ENCODE measurements at places on chromosomes 5 and 9.

- DNase-seq, result no peak
Observed at GRCh38 chr5:75843319-75843718, 126.1 kb upstream of the POC5 start.

- DNase-seq, result no peak
Observed at GRCh38 chr5:32410630-32411029, 33.9 kb downstream of the ZFR start.

DNA sequence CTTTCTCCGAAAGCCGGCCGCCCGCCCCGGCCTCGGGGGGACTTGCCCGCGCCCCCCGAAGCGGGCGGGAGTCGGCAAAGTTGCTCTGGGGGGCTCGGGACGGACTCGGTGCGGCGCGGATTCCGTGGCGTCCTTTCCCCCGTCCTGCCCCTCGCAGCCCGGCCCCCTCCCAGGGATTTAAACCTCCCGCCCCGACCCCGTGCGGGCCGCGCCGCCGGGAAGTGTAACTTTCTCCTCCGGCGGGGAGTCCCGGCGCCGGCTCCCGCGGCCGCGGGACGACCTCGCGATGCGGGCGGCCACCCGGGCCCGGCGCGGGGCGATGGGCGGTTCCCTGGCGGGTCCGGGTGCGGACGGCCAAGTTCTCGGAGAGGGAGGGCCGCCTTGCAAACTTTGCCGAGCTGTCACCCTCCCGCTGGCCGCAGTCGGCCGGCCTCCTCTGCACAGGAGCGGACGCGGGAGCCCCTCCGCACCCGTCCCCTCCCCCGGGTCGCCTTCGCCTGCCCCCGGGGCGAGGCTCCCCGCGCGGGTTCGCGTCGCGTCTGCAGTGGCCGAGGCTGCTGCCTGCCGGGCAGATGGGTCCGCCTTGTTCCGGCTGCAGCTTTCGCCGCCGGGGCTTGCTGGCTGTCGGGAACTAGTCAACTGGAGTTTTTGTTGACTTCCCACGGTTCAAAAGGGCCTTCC lies 732 bp downstream of the PBX3 start:
- no peak for DNase-seq

- no peak for DNase-seq
Observed at GRCh38 chr5:76942581-76942980, 10.3 kb upstream of the CRHBP start.

DNA sequence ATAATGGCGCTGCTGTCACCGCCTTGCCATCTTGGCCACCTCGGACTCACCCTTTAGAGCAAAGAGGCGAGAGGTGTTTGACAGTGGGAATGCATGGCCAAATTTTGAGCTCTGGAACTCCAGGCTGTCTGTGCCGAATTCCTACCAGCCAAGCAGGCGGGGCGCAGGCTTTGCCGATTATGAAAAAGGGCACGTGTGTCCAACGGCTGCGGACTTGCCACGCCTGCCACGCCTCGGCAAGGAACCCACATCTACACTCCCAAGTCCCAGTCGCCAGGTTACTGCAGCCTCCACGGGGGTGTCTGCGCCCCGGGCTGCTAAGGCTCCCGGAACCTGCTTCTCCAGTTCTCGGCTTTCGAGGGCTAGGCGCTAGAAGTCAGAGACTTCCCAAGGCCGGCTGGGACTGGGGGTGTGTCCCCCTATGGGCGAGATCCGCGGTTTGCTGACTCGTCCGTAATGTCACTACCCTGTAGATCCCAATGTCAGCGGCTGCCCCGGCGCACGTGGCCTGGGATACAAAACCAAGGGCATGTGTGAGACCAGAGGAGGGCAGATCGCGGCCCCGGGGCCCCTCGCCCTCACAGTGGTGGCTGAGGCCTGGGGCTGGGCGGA lies 2.8 kb downstream of the NPR3 start:
- DNase-seq, result no peak

DNA sequence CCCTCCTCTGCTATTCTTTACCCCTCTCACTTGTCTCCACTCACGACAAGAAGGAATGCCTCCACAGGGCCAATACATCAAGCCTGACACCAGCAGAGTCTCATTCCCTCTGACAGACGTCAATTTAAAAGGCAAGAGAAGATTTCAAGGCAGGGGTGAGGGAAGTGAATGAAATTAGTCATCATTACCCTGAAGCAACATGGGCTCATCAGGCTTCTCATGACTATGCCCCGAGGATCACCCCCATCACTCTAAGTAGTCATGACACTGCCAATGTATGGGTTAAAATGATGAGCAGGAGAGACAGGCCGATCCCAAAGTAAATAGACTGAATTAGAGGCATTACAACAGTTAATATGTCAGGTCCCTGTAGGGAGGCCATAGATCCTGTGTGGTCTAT lies 504.4 kb downstream of the TLE4 start:
- no peak for DNase-seq

GRCh38 chr9:70020991-70021571 lies 22.6 kb upstream of the MAMDC2 start:
- DNase-seq, result peak; percentile 65

GRCh38 chr9:13758936-13759335 lies 479.4 kb upstream of the MPDZ start:
- DNase-seq, result no peak

- peak; percentile 9 for DNase-seq
Observed at GRCh38 chr5:178121391-178122276, 8.3 kb downstream of the N4BP3 start.

GRCh38 chr9:135525241-135526088 lies 4.2 kb downstream of the LCN1 start:
- DNase-seq, result no peak

DNA sequence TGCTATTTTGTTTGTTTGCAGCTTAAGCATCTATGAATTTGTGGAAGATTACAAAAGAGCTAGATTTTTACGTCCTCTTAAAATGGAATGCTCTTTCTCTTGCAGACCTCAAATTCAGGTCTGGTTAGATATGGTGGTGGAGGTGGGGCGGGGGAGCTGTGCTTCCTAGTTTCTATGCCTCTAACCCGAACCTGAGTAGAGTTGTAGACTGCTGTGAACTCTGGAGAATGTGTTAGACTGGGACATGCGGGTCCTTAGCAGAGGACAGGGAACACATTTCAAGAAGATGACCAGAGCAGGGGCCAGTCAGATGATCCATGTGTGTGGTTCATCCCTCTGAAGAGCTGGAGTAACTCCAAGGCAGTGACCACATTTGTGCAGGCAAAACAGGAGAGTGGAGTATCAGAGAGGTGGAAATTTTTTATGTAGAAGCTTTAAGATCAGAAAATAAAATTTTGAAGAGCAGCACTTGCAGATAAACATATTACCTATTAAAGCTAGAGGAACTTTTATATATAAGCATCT lies 154.9 kb downstream of the FAM174A start:
- peak; percentile 68 for DNase-seq

DNA sequence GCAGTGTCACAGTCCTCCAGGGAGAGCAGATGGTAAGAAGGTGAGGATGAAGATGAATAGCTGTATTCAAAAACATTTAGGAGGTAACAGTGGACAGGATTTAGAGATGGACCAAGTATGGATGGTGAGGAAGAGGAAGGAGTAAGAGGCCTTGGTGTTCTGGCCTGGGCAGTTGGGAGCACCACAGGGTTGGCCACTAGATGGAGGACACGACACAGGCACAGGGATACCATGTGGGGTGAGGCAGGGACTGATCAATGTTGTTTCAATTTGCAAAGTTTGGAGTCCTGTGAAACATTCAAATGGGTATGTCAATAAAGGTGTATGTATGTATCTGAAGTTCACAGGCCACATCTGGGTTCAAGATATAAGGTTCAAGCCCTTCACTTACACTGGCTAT lies 141.1 kb upstream of the RASEF start:
- DNase-seq, result no peak

GRCh38 chr5:126659805-126660482 lies 59.2 kb downstream of the PHAX start:
- no peak for DNase-seq

GRCh38 chr5:6736524-6737042 lies 23.4 kb downstream of the TENT4A start:
- DNase-seq, result no peak

- DNase-seq, result no peak
Observed at GRCh38 chr5:6503342-6503741, 54.7 kb downstream of the UBE2QL1 start.

- DNase-seq, result no peak
Observed at GRCh38 chr9:36897019-36897418, 137.0 kb downstream of the PAX5 start.

- peak; percentile 46 for DNase-seq
Observed at GRCh38 chr5:58666598-58667581, 84.0 kb downstream of the RAB3C start.

DNA sequence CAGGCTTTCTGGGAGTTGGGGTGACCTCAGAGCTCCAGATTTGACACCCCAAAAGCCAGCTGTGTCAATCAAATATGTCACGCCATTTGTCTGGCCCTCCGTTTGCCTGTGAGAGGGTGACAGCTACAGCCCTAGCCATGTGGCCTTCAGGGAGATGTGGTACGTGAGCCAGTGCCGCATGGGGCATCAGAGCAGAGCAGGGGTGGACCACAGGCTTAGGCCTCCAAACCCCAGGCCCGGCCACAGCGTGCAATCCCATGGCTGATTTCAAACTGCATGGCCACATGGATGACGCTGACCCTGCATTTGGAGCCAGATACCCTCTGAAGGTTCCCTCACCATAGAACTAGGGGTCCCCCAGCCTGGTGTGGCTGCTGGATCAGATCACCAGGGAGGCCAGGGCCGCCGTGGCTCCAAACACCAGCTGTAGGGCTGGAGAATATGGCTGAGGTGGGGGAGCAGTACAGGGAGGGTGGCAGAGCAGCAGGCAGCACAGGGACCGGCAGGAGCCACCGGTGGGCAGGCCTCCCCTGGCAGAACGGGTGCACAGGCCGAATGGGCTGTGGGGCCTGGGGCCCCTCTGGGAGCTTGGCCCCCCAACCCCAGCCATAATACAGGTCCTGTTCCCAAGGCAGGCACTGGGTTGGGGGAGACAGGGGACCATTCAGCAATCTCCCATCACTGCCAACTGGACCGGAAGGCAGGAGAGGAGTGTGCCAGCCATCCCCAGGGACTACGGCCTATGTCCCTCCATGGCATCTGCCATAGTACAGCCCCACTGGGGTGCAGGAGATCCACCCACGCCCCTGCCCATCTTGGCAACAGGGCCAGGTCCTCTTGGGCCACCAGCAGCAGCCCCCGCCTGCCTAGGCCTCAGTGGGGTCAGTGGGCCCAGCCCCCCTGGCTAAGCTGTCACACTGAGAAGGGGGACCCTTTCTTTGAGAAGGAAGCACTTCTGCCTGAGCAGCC lies 1.5 kb downstream of the SAPCD2 start:
- DNase-seq, result no peak

DNA sequence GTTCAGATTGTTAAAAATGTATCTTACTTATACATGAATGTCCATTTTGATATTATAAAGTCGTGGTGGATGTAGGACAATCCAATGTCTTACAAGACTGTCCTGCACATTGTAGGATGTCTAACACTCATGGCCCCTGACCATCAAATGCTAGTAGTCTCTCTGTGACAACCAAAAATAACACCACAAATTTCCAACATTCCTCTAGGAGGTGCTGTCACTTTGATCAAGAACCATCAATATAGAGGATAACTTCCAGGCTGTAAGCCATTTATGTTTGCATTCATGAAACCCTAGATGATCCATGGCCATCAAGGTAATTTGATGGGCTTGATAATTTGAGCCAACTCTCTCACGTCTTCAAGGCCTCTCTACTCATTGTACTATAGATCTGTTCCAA lies 20.5 kb upstream of the ZFR start:
- DNase-seq, result no peak

GRCh38 chr9:5832071-5832537 lies 813 bp downstream of the ERMP1 start:
- no peak for DNase-seq

Data from fibroblast of villous mesenchyme (primary cell).